WTC11 (cell line): ENCODE measurements at places on chromosomes 12 and 14. TPM values are rescaled to one million over a fixed set of nuclear protein-coding genes. Genes with fewer than 3 reads are reported as not detected.

DNA sequence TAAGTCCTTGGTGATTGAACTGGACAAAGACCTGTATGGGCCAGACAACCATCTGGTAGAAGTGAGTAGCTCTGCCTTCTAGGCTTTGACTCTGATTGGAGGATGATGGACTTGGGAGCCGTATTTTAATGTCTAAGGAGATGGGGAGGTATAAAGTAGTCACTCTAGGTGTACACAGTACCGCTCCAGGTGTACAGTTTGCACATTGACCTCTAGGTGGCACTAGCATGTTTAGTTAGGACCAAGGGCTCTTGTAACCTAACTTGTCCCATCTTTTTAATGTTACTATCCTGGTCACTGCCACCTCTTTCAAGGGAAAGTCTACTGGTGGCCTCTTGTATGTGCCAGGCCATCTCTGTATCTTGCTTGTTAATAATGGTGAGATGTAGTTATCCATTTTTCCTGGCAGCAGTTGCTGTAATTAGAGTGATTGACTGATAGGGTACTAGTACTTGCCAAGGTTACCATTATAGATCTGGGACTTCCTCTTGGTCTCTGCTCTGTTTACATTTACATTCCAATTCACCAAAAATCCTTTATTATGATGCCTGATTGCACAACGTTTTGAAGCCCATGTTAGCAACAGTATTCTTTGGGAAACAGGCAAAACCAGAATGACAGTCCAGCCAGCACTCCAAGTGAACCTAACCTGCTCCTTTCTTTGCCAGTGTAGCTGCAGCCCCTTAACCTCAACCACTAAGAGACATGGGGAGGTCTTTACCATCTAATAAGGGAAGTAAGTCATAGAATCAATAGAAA, 3.6 kb downstream of the SMARCD1 start:
- peak; percentile 57 for DNase-seq

DNA sequence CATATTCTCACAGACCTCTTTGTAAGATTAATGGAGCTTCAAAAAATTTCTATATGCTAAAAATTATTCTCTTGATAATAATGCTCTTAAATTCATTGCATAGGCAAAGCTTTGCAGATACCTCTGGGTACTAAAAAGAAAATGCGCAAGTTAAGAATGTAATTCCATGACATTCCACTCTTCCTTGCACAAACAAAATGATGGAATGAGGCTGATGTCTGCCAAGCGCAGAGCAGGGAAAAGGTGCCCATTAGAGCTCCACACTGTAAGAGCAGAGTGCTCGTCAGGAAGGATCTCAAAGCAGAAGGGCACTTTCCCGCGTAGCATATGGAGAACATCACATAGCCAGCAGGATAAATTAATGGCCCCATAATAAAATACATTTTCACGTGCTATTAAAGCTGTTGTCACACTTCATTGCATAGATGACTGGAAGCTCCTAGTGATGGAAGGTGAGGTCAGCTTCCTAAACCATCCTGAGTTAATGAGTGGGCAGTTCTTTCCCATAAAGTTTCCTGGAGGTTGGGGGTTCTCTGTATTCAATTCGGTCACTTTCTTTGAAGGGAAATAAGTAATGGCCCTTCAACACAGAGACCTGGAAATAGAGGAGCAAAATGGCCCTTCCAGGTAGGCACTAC, 1058.9 kb downstream of the GALC start:
- no peak for DNase-seq

CLEC12A gene
- not detected in 3 replicates for total RNA-seq

DNA sequence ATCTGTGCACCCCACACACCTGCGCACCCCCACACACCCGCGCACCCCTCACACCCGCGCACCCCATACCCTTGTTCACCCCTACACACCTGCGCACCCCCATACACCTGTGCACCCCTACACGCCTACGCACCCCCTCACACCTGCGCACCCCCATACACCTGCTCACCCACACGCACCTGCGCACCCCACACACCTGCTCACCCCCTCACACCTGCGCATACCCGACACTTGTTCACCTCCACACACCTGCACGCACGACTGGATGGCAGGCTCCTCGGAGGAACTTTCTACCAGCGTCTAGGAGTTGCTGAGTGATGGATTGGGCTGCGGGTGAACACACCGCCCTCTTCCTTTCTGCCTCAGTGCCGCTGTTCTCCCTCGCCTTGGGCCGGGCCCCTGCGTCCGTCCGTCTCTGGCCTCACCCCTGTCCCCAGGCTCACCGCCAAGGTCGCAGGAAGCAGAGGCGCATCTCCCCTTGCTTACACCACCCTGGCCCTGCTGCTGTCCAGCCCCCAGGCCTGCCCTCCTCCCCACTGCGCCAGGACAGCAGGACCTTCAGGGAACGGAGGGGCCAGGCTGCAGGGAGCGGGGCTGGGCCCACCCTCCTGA, 20.7 kb upstream of the TMEM106C start:
- no peak for DNase-seq

ALKBH2 gene
- 15.2 to 20.7 TPM (median 19.8 TPM) in 3 replicates for total RNA-seq

GRCh38 chr14:51392416-51392815, 152.4 kb downstream of the TMX1 start:
- DNase-seq: no peak

GRCh38 chr12:60231303-60231702, 635.5 kb downstream of the SLC16A7 start:
- DNase-seq: no peak

WNT5B gene
- total RNA-seq: 4.3 to 4.6 TPM (median 4.5 TPM) in 3 replicates

PYGL gene
- 81.0 to 107 TPM (median 101 TPM) in 3 replicates for total RNA-seq

DNA sequence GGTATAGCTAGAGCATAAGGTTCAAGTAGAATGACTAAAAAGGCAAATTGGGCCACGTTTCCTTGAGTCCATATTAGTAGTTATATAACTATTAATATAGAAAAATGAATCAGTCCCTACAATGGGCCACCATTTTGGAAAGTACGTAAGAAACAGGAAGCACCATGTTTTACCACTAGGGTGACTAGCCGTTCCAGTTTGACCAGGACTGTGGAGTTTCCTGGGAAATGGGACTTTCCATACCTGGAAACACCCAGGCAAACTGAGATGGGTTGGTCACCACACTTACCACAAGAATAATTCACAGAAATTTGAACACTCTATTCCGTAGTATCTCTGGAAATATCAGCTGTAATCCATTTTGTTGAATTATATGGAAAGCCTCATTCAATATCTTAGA, 2.1 kb upstream of the MAGOHB start:
- DNase-seq: no peak

DNA sequence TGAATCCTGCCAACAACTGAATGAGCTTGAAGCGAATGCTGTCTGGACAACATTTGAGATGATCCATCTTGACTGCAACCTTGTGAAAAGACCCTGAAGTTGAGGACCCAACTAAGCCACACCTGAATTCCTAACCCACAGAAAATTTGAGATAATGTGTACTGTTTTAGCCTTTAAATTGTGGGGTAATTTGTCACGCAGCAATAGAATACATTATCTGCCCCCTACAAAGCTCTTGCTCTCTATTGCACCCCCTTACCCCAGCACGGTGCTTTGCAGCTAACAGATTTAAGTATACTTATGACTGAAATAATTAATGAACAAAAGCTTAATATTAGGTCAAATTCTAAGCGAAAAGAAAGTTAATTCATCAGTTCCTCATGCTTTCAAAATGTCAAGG, 1.6 kb downstream of the POLE2 start:
- no peak for DNase-seq

GRCh38 chr12:49225576-49226166, 36.8 kb upstream of the TUBA1A start:
- no peak for DNase-seq

GRCh38 chr14:96926001-96926400, 128.8 kb downstream of the VRK1 start:
- no peak for DNase-seq

EGLN3 gene
- 20.0 to 22.0 TPM (median 21.0 TPM) in 3 replicates for total RNA-seq

GRCh38 chr12:39287817-39288216, 155.1 kb downstream of the KIF21A start:
- no peak for DNase-seq

GRCh38 chr12:47753021-47754001, 5.4 kb downstream of the RAPGEF3 start:
- peak; percentile 53 for DNase-seq

GRCh38 chr14:58712357-58712756, 74.6 kb downstream of the DACT1 start:
- DNase-seq: no peak

GRCh38 chr14:100441271-100441947, 118.3 kb downstream of the SLC25A47 start:
- DNase-seq: no peak

MORN3 gene
- total RNA-seq: 0.37 to 0.80 TPM (median 0.50 TPM) in 3 replicates
